ENCODE measurements at places on chromosomes 12 and 14.

GRCh38 chr12:107443320-107444090 is 242.1 kb upstream of the PWP1 start:
- no peak for DNase-seq

GRCh38 chr12:124655048-124655697 is 87.8 kb upstream of the NCOR2 start:
- DNase-seq, result no peak

DNA sequence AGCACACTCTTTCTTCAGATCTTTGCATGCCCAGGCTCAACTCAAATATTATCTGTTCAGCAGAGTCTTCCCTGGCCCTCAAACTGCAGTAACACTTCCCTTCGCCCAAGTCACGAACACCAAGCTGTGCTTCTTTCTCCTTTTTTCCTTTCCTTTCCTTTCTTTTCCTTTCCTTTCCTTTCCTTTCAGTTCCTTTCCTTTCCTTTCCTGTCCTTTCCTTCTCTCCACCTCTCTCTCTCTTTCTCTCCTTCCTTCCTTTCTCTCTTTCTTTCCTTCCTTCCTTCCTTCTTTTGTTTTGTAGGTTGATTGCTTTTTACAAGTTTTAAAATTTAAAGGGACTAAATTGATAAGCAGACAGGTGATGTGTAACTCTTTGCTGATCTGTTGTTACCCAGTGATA is 19.0 kb upstream of the ADGRD1 start:
- DNase-seq, result no peak

- no peak for DNase-seq
Observed at GRCh38 chr14:60196291-60196690, 31.1 kb upstream of the DHRS7 start.

GRCh38 chr12:64139021-64139420 is 83.1 kb downstream of the KICS2 start:
- no peak for DNase-seq

DNA sequence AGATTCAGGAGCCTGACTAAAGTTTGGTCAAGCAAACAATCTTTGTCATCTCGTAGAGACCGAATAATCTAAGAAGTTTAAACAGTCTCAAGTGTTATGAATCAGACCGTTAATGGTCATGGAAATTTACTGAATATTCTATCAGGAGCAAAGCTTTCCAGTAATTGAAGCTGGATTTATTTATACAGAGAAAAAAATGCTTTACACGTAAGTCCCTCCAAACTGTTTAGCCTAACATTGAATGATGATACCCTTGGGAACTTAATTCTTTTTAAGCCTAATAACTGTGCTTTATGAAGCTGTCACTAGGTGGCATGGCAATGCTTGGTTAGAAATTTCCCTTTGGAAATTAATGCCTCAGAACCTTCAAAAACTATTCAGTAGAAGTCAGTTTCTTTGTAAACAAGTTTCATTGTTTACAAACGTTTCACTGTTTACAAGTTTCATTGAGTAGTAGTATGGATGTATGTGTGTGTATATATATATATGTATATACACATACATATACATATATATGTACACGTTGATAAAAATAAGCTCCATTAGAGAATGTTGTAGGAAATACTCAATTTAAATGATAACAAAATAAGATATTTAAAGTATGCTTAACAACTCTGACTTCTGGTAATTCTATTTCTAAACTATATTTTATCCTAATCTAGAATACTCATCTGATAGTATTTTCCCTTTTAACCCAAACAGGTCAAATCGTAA is 32.1 kb downstream of the DEPDC4 start:
- peak; percentile 38 for DNase-seq

DNA sequence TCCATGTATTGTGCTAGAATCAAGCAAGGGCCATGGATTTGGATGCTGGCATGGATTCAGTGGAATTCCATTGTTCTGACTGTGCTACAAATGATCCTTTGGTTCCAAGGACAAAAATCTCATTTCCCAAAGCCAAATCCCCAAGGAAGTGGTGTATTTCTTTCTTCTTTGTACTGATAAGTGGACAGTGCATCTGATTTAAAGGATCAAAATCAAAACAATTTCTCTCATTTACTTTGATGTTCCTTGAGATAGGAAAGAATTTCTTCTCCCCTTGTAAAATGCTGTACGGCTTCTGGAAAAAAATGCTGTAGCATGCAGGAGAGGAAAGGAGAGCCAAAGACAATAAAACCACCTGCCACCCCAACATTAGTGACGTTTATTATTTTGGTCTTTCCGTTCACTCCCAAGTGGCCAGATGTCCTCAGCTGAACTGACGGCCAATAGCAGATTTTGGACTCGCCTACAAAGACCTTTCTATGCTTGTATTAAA is 185.7 kb downstream of the PRKD1 start:
- DNase-seq, result no peak

DNA sequence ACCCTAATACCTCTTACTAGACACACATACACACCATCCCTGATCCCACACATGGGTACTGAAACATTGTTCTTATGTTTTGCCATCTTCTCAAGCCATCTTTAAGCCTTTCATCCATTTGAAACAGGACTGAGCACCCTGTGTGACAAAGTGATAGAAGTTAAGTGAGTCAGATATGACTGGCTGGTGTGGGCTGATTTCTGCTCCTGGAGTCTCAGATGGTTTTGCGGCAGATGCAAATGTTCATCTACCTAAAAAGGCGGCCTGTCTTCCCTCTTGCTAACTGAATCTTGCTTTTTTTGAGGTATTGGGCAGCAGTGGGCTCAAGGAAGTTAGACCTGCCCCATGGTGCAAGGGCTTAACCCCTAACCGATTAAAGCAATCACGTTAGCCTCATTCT is 30.4 kb upstream of the PKP2 start:
- DNase-seq, result no peak

GRCh38 chr12:837548-837947 is 85.2 kb downstream of the WNK1 start:
- DNase-seq, result no peak

GRCh38 chr12:16246264-16246663 is 31.2 kb downstream of the SLC15A5 start:
- DNase-seq, result no peak

GRCh38 chr14:31479027-31479426 is 8.8 kb downstream of the GPR33 start:
- DNase-seq, result no peak

GRCh38 chr14:50061664-50062437 is 54.5 kb downstream of the VCPKMT start:
- no peak for DNase-seq

- no peak for DNase-seq
Observed at GRCh38 chr14:26522967-26523366, 74.9 kb downstream of the NOVA1 start.

GRCh38 chr12:55720894-55721444 is 776 bp downstream of the RDH5 start:
- no peak for DNase-seq

- DNase-seq, result no peak
Observed at GRCh38 chr14:24418492-24418873, 11.0 kb downstream of the CBLN3 start.

Data from NCI-H1436 (cell line).